Psoas muscle (tissue), 8 donors: ENCODE measurements at places on chromosomes 5 and 9.

- no peak for DNase-seq
These were observed 518.9 kb downstream of the PRELID2 start for GRCh38 chr5:145316282-145316681.

GRCh38 chr9:126692759-126693427 is 79.2 kb downstream of the LMX1B start:
- DNase-seq = peak; percentile 37

DNA sequence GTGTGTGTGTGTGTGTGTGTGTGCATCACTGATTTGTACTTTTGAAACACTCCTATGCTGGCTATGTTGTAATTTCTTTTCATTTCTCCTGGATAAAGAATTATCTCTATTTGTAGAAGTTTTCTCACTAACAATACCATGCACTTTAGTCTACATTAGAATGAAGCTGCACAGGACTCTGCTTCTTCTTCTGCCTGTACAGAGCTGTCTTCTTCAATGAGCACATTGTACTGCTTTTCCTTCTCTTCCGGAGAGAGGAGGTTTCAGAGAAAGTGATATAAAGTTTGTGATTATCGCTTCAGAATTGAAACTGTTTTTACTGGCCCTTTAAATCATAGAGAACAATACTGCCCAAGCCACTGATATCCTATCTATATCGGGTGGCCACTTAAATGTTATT is 677.0 kb downstream of the NR2F1-AS1 start:
- no peak for DNase-seq

- no peak for DNase-seq
These were observed 1.1 kb downstream of the UGCG start for GRCh38 chr9:111897601-111898137.

GRCh38 chr9:90065851-90066250 is 461.0 kb downstream of the GADD45G start:
- no peak for DNase-seq

- no peak for DNase-seq
These were observed 215.5 kb upstream of the RGMB start for GRCh38 chr5:98557916-98558315.

DNA sequence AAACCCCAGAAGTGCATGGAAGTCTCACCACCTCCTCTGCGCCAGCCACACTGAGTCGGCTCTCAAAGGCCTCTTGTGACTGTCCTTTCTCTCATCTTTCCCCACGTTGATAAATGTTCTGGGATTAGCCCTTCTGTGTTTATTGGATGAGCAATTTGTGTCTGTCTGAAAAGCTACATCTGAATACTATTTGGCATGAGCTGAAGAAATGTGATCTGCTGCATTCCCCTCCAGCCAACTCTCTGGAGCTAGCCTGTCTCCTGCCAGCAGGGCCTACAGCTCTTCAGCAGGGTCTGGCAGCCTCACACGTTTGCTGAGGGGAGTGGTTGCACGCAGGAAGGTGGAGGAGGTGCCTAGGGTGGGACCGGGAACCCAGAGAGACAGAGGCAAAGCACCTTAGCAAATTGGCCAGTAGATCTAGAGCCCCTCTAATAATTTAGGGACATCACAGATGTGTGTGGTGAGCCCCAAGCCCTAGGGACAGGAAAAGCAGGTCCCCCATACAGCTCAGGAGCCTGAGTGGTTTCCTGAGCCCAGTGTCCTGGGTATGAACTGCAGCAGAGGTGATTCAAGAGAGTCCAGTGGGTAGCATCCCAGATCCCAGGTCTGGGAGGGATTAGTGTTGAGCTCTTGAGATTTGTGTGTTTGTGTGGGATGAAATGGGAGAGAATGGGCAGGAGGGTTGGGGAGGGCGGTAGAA is 20.5 kb upstream of the B4GALT1 start:
- peak; percentile 82 for DNase-seq

GRCh38 chr9:76912636-76913275 is 6.8 kb upstream of the PRUNE2 start:
- DNase-seq = no peak

DNA sequence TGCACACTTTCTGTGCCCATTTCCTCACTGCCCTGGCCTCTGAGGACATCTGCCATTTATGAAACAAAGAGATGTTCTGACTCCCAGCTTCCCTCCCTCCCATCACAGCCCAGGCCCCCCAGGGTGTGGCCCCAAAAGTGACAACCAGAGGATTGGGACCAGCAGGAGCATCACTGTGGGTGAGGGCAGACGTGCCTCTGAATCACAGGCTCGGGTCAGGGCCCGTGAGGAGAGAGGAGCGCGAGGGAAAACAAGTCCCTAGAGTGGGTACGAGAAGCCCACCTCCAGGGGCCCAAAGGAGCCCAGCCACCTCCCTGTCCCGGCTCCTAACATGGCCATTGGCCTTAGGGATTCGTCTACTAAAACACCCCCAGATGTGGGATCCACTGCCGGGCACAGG is 138.0 kb upstream of the FSTL4 start:
- DNase-seq = no peak

DNA sequence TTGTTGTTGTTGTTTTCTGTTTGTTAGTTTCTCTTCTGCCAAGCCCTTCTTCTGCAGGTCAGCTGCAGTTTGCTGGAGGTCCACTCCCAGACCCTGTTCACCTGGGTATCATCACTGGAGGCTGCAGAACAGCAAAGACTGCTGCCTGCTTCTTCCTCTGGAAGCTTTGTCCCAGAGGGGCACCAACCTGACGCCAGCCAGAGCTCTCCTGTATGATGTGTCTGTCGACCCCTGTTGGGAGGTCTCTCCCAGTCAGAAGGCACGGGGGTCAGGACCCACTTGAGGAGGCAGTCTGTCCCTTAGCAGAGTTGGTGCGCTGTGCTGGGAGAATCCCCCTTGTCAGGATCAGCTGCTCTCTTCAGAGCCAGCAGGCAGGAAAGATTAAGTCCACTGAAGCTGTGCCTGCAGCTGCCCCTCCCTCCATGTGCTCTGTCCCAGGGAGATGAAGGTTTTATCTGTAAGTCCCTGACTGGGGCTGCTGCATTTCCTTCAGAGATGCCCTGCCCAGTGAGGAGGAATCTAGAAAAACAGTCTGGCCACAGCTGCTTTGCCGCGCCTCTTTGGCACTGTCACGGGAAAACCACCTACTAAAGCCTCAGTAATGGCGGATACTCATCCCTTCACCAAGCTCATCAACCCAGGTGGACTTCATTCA is 299.2 kb downstream of the EDIL3 start:
- DNase-seq = no peak

- no peak for DNase-seq
These were observed 47.7 kb downstream of the SRFBP1 start for GRCh38 chr5:122009436-122009835.
